ENCODE measurements at places on chromosomes 1 and 21.

GRCh38 chr21:45078877-45079281, 4.5 kb downstream of the ADARB1 start:
- no peak for DNase-seq

DNA sequence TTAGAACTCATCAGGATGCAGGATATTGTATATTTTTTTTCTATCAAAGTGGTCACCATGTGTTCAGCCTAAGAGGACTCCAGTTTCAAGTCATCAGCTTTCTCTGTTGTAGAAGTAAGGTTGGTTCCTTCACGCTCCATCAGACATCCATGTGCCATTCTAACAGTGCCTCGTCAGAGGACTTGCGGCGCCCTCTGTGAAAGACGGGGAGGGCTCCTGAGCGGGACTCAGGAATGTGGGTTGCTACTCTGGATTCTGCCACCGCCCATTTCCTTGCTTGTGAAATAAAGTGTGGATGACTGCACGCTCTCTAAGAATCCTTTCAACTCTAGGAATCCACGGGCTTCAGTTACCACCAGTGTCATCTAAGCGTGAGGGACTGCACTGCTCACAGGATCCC, 593.5 kb downstream of the KIF26B start:
- DNase-seq: no peak

DNA sequence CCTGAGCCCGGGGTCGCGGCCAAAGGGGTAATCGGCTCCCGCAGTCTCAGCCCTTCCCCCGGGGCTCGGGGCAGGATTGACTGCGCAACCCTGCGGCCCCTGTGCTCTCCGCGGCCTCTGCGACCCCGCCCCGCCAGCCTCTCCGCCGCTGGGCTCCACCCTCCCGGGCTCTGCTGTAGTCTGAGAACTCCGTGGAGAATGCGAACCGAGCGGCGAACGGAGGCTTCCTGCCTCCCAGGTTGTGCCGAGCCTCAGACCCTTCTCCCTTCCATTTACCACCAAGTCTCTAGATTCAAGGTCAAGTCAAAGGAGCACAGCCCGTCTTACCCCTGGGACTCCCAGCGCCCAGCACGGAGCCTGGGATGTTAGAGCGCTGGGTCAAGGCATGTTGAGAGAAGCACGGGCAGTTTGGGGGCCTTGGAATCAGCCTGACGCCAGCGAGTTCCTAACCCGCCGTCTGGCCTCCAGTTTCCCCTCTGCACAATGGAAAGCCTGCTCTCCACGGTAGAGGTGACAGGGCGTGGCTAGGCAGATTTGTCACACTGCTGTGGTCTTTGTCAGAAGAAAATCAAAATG, 3.0 kb downstream of the ATP2B4 start:
- DNase-seq: no peak

- DNase-seq: no peak
These were observed 54.8 kb downstream of the IER5 start for GRCh38 chr1:181143102-181143859.

DNA sequence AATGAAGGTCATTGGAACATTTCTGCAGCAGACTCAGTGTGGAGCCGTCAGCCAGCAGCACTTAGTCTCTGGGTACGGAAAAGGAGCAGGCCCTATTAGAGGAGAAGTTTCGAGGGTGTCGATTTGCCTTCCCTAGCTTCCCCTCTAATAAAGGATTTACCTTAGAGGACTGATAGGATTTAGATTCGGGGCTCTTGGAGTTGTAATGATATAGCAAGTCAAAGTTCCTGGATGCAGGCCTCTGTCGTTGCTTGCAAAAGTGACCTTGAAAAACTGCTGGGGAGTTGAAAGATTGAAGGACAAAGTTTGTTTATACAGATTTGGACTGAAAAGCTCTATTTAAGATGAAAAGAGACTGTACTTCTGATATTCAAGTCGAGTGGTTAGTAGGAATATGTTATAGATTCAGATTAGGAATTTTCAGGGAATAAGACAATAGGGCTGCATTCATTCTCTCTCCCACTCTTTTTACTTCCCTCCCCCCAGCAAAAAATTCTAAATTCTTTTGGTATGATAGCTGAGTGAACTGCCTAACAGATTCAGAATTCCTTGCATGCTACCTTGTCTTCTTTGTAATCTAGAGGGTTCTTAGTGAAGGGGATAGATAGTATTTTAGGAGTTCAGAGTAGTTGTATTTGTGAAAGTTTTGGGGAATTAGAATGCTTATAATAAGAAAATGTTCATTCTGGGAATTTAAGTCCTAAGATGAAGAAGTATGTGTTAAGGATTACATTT, 19.2 kb downstream of the NFYC start:
- no peak for DNase-seq

- DNase-seq: no peak
These were observed 44.5 kb downstream of the DMRTA2 start for GRCh38 chr1:50378770-50379169.

GRCh38 chr1:230788561-230789275, 41.5 kb downstream of the CAPN9 start:
- no peak for DNase-seq

DNA sequence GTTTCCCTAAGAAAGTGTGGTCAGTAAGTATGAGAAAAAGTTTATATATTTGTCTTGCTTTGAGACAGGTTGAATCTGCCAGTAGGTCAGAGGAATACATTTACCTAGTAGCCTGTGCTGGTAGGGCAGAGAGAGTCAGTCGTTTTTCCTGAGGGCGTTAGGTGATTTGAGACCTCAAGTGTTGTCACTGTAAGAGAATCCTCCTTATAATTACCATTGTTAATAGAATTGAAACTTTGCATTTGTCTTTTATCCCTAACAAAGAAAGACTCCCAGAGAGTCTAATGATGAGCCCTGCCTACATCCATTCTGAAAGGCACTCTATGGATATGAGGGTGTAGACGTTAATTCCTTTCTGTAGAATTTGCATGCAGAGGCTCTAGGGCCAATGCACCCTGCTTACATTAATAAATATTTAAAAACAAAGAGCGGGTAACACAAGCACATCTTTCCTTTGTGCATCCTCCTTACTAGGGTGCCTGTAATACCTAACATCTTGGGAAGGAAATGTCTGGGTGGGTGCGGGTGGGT, 16.4 kb downstream of the PBX1 start:
- no peak for DNase-seq

DNA sequence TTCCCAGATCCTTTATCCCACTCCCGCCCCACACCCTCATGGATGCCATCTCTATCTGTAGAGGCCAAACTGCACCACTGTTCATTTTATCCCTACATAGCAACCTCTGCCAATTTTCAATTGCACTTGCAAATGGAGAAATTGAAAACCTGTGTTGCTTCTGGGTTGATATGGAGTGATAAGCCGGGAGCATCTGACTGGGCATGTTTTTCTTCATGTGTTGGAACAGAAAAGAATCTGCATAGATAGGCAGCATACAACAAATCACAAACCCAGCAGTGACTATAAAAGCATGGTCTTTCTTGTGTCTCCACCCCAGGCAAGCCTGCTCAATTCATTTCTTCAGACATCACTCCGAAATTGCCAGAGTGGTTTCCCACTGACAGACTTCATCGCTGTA, 608.8 kb upstream of the CAMK1G start:
- no peak for DNase-seq

- DNase-seq: no peak
These were observed 692.0 kb downstream of the NCAM2 start for GRCh38 chr21:21690068-21690665.

DNA sequence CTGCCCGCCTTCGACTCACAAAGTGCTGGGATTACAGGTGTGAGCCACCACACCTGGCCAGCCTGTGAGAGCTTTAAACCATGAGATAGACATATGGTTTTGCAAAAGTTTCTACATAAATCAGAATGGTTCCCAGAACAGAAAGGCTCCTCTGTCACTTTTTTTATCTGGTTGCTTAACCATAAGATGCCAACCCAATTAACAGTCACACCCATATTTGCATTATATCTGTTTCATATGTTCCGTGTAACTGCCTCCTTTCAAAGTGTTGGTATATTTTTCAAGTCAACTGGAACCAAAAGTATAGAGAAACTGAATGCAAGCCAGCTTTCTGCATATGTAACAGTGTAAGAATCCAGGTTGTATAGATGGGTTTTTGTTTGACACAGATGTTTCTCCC, 23.7 kb upstream of the RCC1 start:
- DNase-seq: no peak

DNA sequence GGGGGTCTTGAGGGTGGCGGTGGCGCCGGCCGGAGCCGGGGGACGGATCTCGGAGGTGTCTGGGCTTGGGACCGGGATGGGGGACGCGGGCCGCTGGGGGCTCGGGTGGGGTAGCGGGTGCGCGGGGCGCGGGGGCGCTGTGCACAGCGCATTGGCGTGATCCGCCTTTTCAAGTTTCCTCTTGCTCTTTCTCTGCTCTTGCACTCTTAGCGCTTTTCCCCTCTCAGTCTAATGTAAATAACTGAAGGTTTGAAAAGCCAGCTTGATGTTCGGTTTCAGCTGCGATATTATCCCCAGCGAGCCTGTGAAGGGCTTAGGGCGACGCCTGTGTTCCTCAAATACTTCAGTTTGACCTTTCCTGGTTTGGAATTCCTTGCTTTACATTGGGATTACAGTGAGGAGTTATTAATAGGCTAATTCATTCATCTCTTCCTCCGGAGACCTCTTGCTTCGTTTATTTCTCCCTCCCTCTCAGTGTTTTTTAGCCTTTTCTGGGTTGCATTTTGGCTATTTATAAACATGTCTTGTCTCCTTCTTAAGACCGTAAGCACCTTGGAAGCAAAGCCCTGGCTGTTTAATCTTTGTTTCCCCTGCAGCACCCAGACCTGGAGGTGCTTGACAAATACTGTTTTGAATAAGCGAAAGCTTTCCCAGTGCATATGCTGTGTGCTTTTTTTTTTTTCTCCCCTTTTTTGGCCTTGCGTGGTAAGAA, 693 bp downstream of the RAB4A start:
- DNase-seq: peak; percentile 76

- no peak for DNase-seq
These were observed at the start of gene SLAMF6 for GRCh38 chr1:160522622-160523345. SLAMF6 (minus strand) TSS chr1:160523255; CDS start chr1:160523192, 63 bp downstream.

DNA sequence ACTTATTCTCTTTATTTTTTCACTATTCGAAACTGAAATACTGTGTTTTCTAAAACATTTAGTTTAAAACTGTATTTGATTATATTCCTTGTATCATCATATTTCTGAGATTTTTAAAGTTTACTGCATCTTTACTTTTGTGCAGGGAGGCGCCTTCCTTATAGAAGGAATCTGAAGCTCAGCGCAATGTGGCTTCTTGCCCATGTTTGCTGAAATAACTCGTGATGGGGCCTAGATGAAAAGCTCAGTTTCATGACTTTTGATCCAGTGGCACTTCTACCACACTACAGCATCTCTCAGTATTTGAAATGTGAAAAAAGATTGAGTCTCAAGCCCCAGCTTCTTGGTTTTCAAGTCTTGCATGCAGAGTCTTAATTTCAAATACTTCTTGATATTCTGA, 28.4 kb downstream of the CACHD1 start:
- DNase-seq: no peak

DNA sequence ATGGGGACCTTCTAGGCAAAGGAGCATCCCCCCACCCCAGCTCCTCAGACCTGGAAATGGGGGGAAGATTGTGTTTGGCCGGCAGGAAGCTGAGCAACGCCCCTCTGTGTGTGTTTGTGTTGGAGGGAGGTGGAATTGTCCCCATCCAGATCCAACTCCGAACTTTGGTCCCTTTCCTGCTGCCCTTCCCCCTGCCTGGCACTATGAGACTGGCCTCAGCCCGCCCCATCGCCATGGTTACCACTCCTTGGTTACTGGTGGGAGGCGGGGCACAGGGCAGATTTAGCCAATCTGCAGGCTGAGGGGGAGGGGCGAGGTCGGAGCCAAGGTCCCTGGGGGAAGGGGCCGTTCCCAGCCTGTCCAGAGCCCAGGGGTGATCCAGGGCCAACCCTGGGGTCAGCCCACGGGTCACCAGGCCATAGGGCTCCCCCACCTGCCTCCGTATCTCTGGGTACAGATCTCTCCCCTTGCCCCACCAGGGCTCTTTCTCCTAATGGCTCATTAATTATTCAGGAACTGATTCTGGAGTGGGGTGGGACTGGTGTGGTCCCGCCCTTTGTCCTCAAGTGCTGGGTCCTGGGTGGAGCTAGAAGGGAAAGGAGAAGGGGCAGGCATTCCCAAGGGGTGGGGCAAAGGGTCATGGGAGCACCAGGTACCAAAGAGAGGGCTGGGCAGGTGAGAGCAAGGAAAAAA, 15.2 kb downstream of the PTPRF start:
- DNase-seq: peak; percentile 72

- no peak for DNase-seq
These were observed 14.3 kb upstream of the LPAR3 start for GRCh38 chr1:84907095-84907827.
